DND-41 (cell line): ENCODE measurements at places on chromosomes 16 and 17.

GRCh38 chr17:10059684-10060211 is 138.7 kb downstream of the GAS7 start:
- DNase-seq: no peak

DNA sequence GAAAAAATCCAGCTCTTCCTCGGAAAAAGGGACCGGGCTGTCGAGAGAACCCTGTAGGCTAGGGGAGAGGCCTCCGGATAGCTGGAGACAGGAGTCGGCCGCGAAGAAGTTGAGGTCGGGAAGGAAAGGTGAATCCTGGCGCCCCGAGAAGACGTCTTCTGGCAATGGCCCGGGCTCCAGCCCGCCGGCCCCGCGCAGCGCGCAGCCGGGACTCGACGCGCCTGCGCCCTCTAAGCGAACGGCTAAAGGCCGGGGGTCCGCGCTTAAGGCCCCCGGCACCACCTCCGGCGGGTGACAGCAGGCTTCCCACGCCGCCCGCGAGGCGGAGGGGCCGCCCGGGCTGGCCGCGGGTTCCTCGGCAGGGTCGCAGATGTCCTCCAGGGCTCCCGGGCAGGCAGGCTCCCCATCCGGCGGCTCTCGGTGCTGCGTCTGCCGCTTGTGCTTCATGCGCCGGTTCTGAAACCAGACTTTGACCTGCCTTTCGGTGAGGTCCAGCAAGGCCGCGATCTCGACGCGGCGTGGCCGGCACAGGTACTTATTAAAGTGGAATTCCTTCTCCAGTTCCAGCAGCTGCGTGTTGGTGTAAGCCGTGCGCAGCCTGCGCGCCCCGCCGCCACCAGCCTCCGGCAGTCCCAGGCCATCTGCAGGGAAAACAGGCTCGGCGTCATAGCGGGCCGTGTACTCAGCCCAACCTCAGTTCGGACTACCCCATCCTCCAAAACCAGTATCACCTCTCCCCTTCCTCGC is 1.6 kb downstream of the HOXB2 start:
- no peak for DNase-seq

- DNase-seq: no peak
Observed at GRCh38 chr17:81449351-81449750, 54.1 kb downstream of the BAHCC1 start.

DNA sequence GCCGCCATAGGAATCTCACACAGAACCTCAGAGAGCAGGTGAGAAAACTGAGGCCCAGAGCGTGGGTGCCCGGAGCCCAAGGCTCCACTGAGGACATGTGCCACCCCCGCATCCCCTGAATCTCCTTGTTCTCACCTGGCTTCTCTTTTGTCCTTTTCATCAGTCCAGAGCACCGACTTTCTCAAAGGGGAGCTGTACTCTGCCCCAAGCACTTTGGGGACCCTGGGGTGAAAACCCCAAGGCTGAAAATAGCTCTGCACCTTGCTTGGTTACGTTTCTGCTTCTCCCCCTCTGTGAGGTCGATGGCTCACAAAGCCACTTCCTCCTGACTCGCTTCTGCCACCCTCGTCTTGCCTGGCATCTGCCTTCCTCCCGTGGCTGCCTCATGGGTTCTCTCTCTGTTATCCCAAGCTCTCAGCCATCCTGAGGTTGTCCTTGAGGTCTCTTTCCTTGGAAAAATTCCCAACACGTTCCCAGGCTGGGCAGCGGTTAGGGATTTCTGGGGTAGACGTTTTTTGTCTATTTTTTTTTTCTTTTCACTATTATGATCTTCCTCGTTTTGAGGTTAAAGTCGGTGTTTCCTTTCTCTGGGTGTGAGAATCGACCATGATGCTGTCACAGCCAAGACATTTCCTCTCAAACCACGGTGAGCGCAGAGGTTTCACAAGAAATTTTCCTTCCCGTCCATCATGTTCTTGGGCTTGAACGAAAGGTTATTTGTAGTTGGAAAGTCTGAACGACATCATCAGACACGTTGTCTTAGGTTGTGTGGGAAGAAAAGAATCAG is 37.2 kb downstream of the IRF8 start:
- DNase-seq: peak; percentile 8

DNA sequence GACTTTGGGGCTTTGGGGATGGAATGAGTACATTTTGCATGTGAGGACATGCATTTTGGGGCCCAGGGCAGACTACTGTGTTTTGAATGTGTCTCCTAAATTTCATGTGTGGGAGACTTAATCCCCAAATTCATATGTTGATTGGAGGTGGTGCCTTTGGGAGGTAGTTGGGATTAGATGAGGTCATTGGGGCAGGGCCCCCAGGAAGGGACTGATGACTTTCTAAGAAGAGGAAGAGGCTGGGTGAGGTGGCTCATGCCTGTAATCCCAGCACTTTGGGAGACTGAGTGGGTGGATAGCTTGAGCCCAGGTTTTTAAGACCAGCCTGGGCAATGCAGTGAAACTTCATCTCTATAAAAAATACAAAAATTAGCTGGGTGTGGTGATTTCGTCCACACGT is 42.8 kb upstream of the RAI1 start:
- DNase-seq: no peak

DNA sequence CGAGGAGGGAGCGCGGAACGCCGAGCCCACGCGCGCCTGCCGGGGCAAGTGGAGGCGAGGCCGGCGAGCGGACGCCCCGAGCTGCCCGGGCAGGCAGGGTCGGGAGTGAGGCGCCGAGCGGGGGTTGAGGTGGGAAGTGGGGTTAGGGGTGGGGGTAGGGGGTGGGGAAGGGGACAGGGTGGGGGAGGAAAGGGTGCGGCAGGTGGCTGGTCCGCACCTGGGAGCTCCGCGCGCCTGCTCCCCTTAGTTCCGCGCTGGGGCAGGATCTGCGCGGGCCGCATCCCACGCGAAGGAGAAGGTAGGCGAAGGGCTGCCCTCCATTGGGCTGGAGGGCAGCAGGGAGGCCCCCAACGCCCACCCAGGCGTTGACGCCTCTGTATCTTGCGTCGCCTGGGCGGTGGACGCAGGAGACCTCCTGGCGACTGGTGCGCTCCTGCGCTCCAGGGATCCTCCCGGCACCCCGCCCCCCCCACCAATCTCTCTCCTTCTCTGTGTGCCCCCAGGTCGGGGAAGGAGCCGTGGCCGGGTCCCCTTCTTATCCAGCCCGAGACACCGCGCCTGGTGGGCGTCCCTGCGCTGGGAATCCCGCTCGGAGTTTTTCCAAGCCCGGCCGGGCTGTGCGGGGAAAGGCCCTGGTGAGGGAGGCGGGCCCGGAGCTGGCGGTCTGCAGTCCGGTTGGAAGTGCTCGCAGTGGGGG is 51.3 kb upstream of the AMZ2 start:
- DNase-seq: no peak

DNA sequence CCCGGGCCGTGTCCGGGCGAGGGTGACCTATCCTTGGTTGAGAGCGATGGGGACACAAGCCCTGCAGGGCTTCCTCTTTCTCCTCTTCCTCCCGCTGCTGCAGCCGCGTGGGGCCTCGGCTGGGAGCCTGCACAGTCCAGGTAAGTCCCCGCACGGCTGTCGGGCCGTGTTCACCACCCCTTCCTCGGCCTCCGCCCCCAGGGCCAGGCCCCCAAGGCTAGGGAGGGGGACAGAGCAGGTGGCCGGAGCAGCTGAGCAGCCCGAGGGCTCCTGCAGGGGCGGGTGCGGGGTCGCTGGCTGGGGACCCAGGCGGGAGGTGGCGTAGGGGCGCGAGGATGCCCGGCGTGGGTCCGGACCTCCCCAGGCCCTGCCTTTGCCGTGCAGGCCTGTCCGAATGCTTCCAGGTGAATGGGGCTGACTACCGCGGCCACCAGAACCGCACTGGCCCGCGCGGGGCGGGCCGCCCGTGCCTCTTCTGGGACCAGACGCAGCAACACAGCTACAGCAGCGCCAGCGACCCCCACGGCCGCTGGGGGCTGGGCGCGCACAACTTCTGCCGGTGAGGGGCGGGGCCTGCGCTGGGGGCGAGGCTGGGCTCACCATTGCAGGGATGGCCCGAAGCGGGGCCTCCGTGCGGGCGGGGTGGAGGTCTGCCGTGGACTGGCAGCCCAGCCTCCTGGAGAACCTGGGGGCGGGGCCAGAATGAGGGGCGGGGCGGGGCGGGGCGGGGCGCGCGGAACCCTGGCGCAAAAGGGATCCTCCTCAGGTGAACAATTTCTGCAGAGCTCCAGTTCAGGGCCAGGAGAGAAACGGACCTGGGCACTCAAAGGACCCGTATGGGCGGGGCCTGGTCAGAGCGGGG is 631 bp downstream of the KREMEN2 start:
- peak; percentile 59 for DNase-seq

GRCh38 chr17:50712641-50713040 is 4.9 kb upstream of the ANKRD40 start:
- DNase-seq: no peak

DNA sequence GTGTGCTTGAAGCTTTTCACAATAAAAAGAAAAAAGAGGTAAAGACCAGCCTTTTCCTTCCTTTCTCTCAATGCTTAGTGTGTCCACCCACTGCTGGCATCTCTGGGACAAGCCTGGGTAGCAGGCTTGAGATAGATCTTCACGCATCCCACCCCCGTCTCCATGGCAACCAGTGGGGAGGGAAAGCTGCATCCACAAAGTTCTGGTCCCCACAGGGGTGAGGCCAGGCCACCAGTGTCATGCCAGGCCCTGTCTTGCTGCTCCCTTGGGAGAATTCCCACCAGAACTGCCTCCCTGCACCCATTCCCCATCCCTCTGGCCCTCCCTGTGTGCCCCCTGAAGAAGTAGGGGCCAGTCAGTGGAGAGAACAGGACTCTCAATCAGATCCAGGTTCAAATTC is 259.9 kb downstream of the MRTFB start:
- DNase-seq: no peak

DNA sequence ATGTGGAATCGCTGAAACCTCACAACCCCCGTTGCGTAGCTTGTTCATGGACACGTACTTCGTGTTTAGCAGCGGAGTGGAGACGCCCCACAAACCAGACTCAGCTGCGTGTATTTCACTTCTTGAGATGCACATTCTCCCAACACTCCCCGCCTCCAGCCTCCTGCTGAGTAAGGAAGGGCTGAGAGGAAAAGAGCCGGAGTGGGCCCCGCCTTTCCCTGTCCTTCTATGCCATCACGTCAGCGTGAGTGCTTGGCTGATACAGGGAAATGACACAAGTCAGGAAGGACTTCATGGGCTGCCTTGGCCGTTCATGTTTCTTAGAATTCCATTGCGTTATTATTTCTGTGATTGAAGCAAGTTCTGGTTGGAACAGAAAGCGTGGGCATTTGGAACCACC is 68.6 kb upstream of the CBX4 start:
- DNase-seq: no peak

- no peak for DNase-seq
Observed at GRCh38 chr16:88601313-88602036, 31.3 kb downstream of the ZC3H18 start.

GRCh38 chr16:68898026-68898425 is 54.7 kb downstream of the TANGO6 start:
- DNase-seq: no peak

GRCh38 chr17:73508057-73508930 is 136.0 kb downstream of the SDK2 start:
- no peak for DNase-seq

DNA sequence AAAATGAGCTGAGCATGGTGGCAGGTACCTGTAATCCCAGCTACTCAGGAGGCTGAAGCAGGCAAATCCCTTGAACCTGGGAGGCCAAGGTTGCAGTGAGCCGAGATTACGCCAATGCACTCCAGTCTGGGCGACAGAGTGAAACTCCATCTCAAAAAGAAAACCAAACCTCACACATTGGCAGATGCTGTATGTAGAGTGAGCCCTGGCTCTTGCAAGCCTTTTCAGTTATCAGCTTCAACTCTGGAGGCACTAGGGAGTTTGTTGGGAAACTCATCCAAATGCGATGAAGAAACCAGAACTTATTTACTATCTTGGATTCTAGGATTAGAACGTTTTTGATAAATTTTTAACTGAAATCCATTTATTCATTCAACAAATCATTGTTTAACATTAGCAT is 56.9 kb upstream of the RASL10B start:
- DNase-seq: no peak

DNA sequence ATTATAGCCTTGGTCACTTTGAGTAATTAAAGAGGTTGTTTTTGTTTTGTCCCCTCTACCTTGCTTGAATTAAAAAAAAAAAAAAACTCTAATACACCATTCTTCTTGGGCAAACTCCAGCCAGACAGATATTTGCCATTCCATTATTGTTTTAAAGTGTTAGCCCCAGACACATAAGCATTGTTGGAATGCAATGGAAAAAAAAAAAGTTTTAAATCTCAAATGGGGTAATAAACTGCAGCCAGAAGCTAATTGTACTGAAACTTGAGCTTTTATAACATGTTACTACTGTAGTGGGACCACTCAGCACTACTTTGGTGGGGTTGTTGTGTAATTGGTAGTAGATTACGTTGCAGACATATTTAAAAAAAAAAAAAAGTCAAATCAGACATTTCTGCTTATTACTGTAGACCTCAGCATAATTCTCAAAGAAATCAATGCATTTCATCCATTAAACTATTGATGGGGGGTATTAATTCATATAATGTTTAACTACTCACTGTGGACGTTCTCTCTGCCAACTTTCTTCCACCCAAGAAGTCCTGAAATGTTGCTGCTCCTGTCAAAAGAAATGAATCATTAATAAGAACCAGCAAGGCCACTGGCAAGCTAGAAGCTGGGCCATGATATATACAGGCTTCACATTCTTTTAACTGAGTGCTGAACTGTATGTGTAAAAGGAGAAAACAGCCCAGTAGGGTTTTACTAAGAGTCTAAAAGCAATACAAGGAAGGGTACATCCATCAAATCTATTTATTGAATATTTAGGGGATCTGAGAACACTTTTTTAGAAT is 626.6 kb upstream of the SOX9 start:
- no peak for DNase-seq

- no peak for DNase-seq
Observed at GRCh38 chr17:80432961-80433550, 18.1 kb downstream of the ENDOV start.

- DNase-seq: no peak
Observed at GRCh38 chr17:4247361-4247970, 16.3 kb downstream of the ANKFY1 start.

GRCh38 chr16:81163671-81164070 is 67.5 kb upstream of the GCSH start:
- DNase-seq: no peak

DNA sequence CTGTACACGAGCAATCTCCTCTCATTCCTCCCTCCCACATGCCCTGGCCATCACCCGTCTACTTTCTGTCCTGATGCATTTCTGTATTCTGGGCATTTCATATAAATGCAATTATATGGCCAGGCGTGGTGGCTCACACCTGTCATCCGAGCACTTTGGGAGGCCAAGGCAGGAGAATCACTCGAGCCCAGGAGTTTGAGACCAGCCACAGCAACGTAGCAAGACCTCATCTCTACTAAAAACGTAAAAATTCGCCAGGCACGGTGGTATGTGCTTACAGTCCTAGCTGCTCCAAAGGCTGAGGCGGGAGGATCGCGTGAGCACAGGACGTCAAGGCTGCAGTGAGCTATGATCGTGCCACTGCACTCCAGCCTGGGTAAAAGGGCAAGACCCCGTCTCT is 4.8 kb downstream of the MEAK7 start:
- no peak for DNase-seq

- DNase-seq: no peak
Observed at GRCh38 chr16:74605746-74606520, 981 bp downstream of the GLG1 start.
